ENCODE measurements at places on chromosomes 12 and 14.

- no peak for DNase-seq
Observed at GRCh38 chr14:76977793-76978720, 50.5 kb downstream of the IRF2BPL start.

DNA sequence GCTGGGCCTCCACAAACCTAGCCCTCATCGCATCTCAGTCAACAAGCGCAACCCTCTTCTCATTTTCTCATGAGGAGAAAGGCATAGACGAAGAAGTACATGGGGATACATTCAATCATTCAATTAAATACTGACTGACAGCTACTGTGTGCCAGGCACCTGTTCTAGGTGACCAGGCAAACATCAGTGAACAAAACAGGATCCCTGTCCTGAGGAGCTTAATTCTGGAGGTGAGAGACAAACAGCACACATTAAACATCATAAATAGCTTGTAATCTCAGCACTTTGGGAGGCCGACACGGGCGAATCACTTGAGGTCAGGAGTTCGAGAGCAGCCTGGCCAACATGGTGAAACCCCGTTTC is 362 bp upstream of the ACYP1 start:
- no peak for DNase-seq

DNA sequence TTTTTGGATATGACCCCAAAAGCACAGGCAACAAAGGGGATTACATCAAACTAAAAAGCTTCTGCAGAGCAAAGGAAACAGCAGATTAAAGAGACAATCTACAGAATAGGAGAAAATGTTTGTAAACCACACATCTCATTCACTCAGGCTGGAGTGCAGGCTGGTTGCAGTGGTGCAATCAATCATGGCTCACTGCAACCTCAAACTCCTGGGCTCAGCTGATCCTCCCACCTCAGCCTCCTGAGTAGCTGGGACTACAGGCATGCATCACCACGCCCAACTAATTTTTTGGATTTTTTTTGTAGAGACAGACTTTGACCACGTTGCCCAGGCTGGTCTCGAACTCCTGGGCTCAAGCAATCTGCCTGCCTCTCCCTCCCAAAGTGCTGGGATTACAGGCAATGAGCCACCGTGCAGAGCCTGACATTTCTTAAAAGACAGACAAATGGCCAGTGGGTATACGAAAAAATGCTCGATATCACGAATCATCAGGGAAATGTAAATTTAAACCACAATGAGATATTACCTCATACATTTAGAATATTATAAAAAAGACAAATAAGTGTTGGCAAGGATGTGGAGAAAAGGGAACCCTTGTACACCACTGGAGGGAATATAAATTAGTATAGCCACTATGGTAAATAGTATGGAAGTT is 9.8 kb downstream of the NCKAP5L start:
- no peak for DNase-seq

DNA sequence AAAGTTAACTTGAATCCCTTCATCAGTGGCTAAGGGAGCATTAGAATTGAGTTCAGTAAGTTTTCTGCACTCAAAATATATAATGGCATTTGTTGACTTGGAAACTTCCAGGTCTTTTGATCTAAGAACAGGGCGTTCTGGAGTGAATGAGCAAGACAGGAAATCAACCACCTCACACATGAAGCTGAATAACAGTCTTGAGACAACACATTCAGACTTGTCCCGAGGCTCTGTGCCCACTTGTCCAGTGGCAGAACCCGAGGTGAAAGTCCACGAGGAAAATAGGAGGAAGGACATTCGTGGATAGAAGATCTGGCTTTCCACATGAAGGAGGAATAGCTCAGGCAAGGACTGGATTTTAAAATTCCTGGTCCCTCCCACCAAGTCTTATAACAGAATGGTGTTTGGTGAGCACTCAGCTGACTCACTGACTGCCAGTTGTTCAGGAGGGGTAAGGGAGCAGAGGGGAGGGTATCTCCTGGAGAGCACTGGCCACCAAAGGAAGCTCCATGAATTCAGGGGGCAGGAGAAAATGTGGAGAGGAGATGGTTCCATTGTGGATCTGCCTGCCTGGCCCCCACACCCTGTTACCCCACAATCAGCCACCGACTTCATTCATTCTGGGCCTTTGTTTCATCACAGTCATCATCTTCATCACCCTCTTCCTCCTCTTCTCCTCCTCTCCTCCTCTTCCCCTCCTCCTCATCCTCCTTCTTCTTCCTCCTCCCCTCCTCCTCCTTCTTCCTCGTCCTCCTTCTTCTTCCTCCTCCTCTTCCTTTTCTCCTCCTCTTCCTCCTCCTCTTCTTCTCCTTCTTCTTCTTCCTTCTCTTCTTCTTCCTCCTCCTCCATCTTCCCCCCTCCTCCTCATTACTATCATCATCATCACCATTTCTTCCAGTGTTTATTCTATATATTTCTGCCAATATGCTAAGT is 620.1 kb downstream of the MED13L start:
- DNase-seq, result no peak

DNA sequence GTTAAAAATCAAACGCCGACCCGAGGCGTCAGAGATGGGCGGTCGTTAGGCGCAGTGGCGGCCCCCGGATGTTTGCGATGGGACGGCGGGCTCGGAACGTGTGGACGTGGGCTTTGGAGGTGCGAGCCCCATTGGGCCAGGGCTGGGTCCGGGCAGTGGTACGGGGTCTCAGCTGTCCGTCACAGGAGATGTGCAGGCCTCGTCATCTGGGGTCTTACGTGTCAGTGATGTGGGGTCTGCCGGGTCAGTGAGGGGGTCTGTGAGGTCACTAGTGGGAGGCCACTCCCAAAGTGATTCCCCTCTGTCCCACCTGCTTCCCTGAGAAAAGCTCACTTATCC is 21.6 kb upstream of the CHFR start:
- DNase-seq, result no peak

GRCh38 chr14:106346534-106347290 is 820.3 kb downstream of the TMEM121 start:
- DNase-seq, result no peak

DNA sequence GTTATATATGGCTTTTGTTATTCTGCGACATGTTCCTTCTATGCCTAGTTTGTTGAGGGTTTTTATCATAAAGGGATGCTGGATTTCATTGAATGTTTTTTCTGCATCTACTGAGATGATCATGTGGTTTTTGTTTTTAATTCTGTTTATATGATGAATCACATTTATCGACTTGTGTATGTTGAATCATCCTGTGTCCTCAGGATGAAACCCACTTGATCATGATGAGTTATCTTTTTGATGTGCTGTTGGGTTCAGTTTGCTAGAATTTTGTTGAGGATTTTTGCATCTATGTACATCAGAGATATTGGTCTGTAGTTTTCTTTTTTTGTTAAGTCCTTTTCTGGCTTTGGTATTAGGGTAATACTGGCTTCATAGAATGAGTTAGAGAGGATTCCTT is 291.2 kb downstream of the AKAP6 start:
- no peak for DNase-seq

DNA sequence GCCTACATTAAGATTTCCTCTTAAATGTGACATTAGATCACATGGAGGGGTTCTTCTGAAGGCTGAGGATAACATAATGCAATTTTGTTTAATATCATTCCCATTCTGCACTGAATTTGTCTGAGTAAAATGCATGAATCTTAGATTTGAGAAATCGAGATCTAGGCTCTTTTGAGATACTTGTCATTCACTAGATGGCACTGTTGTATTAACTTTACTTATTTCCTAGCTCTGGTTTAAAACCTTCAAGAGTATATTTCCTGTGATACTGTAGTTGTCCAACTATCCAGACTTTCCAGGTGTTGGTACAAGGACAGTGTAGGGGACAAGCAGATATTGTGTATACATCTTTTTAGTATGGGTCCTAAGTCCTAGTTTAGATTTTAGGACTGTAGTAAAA is 91.7 kb upstream of the SEL1L start:
- DNase-seq, result peak; percentile 87

DNA sequence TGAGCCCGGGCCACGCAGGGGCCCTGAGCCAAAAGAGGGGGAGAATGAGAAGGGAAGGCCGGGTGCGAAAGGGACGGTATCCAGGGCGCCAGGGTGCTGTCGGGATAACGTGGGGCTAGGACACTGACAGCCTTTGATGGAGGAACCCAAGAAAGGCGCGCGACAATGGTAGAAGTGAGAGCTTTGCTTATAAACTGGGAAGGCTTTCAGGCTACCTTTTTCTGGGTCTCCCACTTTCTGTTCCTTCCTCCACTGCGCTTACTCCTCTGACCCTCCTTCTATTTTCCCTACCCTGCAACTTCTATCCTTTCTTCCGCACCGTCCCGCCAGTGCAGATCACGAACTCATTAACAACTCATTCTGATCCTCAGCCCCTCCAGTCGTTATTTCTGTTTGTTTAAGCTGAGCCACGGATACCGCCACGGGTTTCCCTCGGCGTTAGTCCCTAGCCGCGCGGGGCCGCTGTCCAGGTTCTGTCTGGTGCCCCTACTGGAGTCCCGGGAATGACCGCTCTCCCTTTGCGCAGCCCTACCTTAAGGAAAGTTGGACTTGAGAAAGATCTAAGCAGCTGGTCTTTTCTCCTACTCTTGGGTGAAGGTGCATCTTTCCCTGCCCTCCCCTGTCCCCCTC is 3.0 kb downstream of the SSTR1 start:
- DNase-seq, result no peak

DNA sequence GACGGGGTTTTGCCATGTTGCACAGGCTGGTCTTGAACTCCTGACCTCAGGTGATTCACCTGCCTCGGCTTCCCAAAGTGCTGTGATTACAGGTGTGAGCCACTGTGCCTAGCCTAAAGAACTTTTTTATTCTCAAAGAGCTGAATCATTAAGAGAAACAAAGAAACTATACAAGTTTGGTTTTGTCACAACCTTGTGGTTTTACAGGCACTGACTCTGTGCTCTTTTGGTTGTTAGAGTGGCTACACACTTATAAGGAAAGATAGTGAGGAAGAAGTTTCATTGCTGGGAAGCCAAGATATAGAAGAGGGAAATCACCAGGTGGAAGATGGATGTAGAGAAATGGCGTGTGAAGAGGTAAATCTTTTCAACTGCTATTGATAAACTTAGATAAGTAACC is 10.1 kb upstream of the DNAH10 start:
- DNase-seq, result no peak

DNA sequence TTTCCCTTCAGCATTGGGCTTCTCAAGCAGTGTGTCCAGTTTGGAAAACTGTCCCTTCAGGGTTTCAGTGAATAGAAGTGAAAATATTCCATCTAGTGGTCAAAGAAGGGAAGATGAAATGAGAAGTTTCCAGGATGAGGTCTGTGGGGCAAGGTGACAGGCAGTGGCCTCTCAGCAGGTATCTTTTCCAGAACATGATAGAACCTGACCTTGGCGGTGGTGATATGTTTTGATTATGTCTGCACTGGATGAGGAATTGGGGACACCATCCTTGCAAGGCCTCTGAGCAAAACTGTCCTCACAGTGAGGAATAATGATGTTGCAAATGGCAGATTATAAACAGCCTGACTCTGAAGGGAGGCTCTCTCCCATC is 4.7 kb downstream of the GPX2 start:
- DNase-seq, result no peak

GRCh38 chr12:8038659-8039114 is 6.2 kb downstream of the FOXJ2 start:
- peak; percentile 81 for DNase-seq

DNA sequence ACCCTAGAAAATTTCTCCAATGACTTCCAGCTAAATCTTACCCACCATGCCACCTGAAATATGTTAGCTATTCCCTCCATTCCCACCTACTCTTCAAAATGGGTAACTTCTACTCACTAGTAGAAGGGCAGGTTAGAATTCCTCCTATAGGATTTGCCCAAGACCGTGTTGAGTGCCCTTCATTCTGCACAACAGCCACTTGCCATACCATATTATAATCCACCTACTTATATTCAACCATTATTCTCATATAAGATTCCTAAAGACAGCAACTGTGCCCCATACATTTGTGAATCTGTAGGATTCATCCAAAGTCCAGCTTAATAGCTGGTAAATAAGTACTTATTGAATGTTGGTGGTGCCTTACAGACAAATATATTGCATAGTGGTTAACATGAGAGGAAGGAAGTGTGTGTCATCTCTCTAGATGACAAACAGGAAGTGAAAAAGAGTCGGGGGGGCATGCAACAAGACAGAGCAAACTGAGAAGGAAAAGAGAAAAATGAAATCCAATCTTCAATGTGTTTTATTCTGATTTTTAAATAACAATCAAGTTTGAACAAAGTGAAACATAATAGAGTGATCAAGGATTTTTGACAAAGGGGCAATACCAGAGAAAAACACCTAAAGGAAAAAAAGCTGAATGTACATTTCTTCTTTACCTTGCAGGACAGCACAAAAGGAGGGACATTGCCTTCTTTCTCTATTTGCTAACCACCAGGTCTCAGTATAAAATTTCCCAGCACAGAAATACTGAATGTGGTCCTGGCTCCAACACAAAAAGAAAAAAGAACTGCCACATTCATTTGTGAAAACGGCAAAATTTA is 389.3 kb upstream of the USP15 start:
- DNase-seq, result no peak

- no peak for DNase-seq
Observed at GRCh38 chr12:87266305-87266704, 762.9 kb downstream of the C12orf50 start.

- DNase-seq, result no peak
Observed at GRCh38 chr12:72747111-72747849, 475.1 kb downstream of the TRHDE start.

- DNase-seq, result no peak
Observed at GRCh38 chr12:59859171-59859510, 263.3 kb downstream of the SLC16A7 start.

GRCh38 chr14:105938055-105938863 is 411.9 kb downstream of the TMEM121 start:
- no peak for DNase-seq

- no peak for DNase-seq
Observed at GRCh38 chr12:107986183-107986582, 142.9 kb upstream of the WSCD2 start.

DNA sequence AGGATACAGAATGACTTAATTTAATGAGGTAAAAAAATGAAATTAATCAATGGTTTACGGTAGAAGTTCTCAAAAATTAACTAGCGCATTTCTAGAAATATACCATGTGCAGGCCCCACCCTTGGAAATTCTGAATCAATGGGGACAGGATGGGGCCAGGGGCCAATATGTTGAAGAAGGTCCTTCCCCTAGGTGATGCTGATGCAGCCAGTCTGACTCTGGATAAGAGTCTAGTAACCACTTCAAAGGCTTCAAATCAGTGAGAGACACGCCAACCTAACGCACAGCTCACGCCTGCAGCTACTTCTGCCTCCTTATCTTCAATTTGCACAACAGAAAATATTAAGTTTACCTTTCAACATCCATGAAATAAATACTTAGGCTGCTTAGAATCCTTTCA is 14.9 kb downstream of the GIT2 start:
- no peak for DNase-seq

GRCh38 chr12:27539191-27539631 is 15.2 kb downstream of the PPFIBP1 start:
- DNase-seq, result no peak

DNA sequence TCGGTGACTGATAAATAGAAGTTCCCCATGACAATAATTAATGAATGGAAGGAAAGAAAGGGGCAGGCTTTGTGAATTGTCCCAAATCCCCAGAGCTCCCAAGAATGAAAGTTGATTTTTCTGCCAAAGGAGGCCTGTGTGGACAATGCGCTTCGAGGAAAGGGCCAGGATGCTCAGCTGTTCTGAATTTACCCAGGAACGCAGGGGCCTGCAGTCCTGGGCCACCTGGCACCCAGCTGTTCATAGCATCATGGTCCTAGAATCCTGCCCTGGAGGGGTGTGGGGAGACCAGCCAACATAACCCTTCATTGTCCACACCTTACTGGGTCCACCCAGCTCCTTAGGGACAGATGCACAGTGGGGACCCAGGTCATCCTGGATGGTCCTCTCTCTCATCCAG is 587.5 kb downstream of the BCL11B start:
- DNase-seq, result no peak

GRCh38 chr12:83389237-83389996 is 702.7 kb downstream of the TMTC2 start:
- no peak for DNase-seq

GRCh38 chr14:21097636-21098075 is 799 bp downstream of the ZNF219 start:
- DNase-seq, result peak; percentile 36

Measured in DMS79 treated with DMSO at 0.1 percent for 48 hours (cell line).